ENCODE measurements at places on chromosomes 3 and 15.

GRCh38 chr3:191358929-191359328 is 28.6 kb upstream of the UTS2B start:
- DNase-seq = no peak

GRCh38 chr15:39682366-39682765 is 100.3 kb downstream of the FSIP1 start:
- no peak for DNase-seq

DNA sequence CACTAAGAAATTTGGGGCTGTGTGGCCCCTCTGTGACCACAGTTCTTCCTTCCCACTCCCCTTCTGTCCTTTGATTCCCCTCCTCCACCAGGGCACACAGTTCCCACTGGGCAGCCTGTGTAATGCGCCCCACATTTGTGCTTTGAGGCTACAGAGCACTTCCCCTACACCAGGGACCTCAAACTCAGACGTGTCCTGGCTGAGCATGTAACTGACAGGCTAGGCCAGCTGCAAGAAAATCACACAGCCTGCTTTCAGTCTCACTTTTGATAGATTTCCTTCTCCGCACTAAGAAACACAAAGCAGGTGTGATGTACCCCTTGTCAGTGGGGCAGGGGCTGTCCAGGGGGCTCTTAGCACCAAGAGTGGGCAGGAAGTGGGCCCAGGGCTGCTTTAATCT is 29.6 kb downstream of the PRKCD start:
- no peak for DNase-seq

- DNase-seq = no peak
These were observed 996 bp downstream of the HCN4 start for GRCh38 chr15:73367624-73368300.

DNA sequence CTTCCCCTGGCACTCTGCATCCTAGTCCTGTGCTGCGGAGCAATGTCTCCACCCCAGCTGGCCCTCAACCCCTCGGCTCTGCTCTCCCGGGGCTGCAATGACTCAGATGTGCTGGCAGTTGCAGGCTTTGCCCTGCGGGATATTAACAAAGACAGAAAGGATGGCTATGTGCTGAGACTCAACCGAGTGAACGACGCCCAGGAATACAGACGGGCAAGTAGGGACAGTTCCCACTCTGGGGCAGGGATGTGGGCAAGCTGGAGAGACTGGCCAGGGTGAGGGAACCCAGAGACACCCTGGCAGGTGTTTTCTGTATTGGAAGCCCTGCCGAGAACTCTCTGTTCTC is 247 bp downstream of the FETUB start:
- no peak for DNase-seq

DNA sequence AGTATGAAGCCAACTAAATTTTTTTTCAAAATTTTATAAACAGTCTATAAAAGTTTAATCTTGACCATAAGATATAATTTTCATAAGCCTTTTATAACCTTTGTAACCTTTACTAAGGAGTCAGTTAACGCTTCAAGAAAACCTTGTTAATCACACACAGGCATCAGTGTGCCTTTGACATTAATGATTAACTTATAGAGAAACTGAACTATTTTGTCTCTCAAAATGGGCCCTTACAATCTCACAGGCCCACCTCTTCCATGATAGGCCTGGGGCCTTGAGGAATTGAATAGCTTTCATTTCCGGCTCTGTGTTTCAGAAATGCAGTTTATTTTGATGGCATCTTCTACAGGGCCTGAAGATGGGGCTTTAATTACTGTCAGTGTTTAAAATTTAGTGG is 70.1 kb downstream of the CD200 start:
- no peak for DNase-seq

GRCh38 chr3:61537366-61537765 is 24.0 kb upstream of the PTPRG start:
- no peak for DNase-seq

GRCh38 chr15:34892963-34893591 is 76.5 kb downstream of the AQR start:
- no peak for DNase-seq

- DNase-seq = no peak
These were observed 600.8 kb downstream of the IGSF11 start for GRCh38 chr3:118433825-118434224.

DNA sequence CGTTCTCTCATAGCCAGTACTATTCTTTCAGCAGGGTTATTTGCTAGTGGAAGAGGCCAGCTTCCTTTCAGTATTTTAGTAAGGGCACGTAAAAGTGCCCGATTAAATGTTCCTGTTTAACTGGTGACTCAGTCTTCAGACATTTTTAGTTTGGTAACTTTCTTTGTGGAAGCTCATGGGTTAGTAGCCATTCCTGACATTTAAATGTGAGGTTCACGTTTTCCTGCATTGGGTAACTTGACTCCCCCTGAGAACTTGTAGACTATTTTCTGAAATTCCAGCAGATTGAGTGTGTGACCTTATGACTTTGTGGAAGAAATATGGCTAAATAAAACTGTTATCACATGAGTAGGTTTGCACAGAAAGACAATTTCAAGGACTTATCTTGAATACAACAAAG is 16.9 kb downstream of the ABHD2 start:
- peak; percentile 31 for DNase-seq

DNA sequence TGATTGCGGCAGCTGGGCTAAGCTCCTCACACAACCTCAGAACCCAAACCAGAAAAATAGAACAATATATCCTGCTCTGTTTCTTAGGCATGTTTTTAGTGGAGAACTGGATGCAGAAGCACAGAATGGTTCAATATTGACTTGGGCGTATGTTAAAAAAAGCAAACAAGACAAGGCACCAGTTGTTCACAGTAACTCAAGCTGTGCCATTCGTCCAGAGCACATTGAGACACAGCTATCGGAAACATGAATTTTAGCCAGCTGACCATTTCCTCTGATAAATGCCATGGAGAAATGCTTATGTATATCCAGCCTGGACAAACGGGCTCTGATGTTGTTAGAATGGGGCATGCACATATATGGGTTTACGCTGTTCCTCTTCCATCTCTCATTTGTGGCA is 129.2 kb upstream of the PDZRN3 start:
- no peak for DNase-seq

DNA sequence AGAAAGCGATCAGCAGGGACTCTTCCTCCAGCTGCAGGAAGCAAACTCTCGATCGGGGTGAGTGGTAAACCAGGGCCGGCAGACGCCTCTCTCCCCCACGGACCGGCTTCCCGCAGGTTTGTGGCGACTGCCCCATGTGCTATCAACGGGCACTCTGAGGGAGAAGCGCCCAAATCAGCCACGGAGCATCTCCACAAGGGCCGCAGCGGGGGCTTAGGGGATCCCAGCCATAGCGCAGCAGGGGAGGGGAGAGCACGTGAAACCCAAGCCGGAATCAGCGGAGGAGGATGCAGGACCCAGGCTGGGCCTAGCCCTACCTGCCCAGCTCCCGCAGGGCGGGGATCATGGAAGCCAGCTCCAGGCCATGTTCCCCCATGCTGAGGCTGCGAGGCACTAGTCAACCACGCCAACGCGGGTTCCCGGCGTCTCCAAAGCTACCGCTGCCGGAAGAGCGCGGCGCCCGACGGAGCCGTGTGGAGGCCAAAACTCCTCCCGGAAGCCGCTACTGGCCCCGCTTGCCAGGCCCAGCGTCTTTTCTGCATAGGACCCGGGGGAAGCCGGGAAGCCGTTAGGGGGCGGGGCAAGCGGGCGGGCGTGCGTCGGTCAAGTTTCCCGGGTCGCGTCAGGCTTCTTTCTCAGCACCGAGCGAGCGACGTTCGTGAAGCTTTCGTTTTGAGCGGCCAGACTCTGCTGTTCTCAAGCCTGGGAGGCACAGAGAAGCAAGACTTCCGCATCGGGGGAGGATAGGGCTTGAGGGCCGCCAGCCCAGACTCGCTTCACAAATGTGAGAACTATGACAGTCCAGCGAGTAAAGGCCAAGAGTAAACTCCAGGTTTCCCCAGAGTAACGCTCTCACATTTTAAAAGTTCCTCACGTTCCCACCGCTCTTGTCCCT is at the start of gene ATR:
Gene ATR, minus strand, starts transcription at position 405 of the 895 bp plus-strand sequence. Its CDS starts 29 bp downstream, at position 376.
- DNase-seq = peak; percentile 86

DNA sequence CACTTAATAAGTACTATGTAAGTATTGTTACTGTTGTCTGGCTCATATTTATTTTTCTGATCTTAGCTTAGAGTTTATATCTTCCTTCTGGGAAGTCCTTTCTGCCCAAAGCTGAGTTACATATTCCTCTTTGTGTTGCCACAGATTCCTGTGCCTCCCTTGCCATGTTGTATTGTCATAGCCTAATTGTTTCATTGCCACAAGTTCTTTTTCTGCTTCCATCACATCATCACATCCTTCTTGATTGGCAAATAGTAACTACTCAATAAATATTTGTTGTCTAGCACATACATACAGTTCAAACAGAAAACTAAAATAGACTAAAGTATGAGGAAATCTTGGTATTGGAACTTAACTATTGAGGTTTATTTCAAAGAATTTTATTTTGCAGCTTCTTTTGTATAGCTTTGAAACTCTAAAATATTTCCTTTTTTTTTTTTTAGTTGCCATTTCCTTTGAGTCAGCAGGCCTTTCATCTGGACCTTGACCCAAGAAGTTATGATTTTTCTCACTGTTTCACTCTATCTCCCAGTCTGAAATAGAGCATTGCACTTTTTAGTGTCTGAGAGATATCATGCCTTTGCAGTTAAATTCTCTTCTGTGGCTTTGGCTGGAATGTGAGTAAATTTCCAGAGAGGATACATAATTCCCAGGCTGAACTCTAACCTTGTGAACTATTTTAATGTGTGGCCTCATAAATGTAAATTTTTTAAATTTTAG is 98.2 kb downstream of the ZNF609 start:
- no peak for DNase-seq

DNA sequence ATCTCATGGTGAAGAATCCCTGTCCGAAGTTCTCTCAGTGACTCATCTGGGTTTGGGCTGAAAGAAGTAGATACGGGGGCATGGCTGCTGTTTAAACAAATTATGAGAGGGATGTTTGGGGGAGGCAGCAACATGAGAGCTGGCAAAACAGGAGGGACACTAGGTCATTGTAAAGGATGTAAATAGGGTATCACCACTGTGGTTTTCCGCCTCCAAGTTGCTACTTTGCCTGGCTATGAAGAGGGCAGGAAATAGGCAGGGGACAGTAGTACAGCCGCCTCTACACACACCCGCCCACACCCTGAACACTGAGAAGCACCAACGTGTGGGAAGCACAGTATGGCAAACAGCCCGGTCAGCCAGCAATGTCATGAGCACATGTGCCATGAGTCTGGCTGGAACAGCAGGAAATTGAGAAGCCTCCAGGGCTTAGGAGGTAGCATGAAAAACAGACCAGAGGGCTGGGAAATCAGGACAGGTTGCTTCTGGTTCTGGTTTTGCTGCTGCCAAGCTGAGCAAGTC is 17.1 kb downstream of the HEXA start:
- no peak for DNase-seq

DNA sequence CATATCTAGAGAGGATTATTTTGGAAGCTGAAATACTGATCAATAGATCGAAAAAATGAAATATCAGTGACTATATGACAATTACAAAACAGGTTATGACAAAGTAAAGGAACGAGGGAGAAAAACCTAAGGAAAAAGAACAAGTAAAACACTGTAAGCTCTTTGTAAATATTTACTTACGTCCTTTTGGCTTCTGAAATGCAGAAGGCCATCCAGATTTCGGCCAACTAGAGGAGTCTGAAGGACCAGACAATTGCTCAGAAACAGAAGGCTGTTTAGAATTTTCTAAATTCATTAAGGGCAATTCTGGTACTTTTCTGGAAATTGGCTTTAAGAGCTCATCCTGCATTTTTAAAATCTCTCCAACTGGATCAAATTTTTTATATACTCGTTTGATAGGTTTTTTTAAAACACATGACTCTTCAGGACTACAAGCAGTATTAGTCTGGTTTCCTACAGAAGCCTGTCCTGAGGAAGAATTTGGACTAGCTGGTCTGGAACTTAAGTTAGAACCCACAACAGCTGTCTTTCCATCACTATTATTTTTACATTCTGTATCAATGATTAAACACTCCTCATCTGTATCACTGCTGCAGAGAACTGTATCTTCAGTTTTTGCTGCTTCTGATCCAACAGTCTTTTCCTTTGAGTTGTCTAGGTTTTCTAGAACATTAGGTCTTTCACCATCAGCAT is 30.1 kb downstream of the ICE2 start:
- no peak for DNase-seq

- DNase-seq = no peak
These were observed 226.8 kb downstream of the DTWD1 start for GRCh38 chr15:49847423-49848281.

DNA sequence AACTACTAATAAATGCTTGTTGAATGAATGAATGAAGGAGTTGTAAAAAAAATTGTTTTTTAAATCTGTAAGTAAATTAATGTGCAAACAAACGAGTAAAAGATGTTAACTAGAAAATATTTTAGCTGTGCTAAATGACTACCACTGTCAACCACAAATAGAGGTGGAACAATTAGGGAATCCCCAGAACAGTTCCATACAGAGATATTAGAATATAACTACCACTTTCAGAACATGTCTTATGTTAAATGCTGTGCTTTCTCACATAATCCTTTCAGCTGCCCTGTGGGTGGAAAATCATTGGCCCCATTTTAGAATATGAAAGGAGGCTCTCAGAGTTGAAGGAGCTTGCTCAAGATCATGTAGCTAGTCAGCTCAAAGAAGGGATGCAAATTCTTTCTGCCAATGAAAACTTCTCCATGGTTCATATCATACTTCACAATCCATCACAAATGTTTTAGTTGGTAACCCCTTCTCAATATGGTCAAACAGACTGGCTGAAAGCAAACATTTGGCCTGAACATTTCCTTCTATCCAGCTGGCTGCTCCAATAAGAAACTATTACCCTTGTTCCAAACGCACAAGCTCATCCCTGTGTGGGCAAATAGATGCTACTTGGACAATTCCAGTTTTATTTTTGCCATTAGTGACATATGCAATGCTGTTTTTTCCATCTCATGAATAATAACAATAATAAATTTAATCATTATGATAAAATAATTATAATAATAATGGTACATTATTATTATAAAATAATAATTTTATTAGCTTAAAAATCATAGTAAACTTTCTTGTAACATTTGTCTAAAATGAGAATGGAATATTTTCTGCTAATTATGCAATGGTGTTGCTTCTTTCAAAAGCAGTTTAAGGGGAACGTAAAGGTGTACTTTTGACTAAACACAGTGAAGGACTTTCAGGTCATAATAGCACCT is 290.4 kb upstream of the STT3B start:
- no peak for DNase-seq

- DNase-seq = no peak
These were observed 195.6 kb downstream of the TCF12 start for GRCh38 chr15:57114070-57114469.

GRCh38 chr3:46624533-46624932 is 12.2 kb downstream of the FAM240A start:
- DNase-seq = no peak

DNA sequence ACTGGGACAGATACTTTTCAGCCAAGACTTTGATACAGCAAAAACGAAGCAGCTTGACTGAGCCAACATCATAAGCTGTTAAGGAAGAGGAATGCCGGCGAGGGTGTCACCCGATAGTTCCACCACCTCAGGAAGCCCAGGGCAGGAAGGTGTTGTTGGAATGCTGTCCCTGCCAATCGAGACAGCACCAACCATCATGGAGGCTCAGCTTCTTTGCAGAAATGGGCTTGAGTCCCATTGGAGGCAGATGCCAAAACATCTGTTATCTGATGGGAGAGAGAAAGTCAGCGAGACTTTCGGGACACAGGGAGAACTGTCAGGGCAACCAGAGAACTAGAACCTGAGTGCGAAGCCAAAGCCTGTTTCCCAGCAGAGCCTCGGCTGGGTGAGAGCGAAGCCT is 50.7 kb downstream of the CA12 start:
- DNase-seq = no peak

- DNase-seq = peak; percentile 23
These were observed 238.7 kb upstream of the P2RY1 start for GRCh38 chr3:152595975-152596821.

GRCh38 chr3:30548600-30548999 is 57.8 kb upstream of the TGFBR2 start:
- DNase-seq = no peak
